ENCODE measurements at places on chromosomes 12 and 14.

DNA sequence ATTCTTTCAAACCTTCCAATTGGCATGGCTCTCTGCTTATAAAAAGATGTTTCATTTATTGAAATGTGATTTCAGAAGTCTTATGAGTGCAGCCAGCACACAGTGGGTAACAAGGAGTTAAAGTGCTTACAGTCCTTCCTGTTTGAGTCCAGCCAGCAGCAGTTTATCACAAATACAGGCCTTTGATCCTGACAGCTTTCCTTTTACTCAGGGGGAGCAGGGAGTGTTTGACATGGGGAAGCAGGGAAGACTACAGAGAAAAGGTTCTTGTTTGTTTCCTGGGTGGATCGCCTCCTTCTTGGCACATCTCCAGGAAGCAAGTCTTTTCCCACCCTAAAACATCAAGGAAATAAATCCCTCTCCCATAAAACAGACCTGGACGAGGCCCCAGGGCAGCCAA is 216.1 kb downstream of the MSRB3 start:
- no peak for DNase-seq

GRCh38 chr14:87600240-87600639 is 392.7 kb downstream of the GALC start:
- DNase-seq: no peak

DNA sequence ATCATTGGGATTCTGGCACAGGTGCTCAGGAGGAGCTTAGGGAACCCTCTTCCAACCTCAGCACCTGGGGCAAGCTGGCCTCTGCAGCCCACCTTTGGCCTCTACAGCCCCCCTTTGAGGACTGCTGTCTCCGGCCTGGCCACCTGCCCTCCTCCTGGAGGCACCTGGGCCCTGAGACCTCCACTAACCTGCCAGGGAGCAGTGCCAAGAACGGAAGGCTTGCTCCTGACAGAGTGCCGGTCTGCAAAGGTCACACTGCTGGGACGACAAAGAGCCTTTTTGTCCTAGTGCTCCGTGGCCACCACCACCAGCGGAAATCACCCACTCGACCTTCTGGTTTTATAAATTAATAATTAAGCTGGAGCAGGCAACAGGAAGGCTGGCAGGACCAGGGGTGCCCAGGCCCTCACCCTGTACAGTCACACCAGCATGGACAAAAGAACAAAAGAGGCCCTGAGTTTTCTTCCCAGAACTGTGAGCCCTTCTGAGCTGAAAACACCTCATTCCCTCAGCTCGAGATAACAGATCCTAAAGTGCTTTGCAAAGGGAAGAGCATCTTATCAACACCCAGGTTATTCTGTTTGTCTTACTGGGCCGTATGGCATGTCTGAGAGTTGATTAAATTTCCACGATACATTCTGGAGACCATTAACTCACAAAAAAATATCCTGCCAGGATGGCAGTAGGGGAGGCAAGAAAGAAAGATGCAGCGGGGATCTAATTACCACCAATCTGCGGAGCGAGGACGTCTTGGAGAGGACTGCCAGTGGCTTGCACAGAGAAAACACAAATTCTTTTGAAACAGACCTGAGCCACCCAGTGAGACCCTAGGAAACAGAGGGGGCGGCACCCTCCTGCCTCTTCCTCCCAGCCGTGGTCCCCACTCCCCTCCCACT is 8.2 kb downstream of the TESC start:
- DNase-seq: no peak

DNA sequence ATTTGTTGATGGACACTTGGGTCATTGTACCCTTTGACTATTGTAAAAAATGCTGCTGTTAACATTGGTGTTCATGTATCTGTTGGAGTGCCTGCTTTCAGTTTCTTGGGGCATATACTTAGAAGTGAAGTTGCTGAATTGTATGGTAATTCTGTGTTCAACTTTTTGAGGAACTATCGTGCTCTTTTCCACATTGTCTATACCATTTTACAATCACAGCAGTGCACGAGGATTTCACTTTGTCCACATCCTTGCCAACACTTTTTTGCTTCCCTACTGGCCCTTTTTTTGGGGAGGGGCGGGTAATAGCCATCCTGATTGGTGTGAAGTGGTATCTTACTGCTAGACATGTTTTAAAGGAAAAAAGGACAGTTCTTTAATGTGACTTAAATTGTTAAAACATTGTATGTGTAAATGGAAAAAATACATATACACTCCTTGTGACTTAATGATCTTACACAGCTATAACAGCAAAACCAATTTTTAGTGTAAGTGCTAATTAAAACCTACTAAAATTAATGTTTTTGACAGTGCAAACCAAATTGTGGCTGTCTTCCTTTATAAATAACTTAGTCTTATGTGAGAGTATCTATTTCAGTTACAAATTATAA is 52.7 kb downstream of the WNK1 start:
- no peak for DNase-seq

- no peak for DNase-seq
Observed at GRCh38 chr12:563787-564298, 99.4 kb downstream of the NINJ2 start.

DNA sequence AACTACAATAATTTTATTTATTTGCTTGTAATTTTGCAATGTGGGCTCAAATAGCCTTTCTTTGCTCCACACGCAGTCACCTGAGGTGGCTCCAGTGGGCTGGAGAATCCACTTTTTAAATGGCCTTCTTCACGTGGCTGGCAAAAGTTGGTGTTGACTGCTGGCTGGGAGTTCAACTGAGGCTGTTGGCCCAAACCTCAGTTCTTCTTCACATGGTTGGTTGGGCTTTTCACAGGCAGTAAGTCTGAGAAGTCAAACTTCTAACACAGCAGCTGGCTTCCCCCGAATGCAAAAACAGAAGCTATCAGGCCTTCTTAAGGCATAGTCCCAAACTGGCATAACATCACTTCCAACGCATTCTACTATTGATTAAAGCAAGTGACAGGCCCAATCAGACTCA is 2.1 kb upstream of the OXA1L start:
- DNase-seq: no peak

- no peak for DNase-seq
Observed at GRCh38 chr12:108399514-108399913, 60.4 kb upstream of the CMKLR1 start.

GRCh38 chr14:105999361-106000028 is 473.1 kb downstream of the TMEM121 start:
- DNase-seq: no peak

DNA sequence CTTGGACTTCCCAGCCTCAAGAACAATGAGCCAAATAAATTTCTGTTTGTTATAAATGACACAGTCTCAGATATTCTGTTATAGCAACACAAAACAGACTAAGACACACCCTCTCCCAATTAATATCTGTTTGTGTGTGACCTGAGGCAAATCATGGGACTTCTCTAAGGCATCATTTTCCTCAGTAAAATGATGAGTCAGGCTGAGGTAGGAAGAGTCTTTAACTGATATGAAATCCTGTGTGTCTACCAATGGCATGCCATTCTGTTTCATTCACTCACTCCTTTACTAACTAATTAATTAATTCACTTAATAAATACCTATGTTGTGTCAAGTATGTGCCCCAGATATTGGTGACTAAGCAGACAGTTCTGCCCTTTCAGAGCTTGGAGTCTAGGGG is 258.4 kb upstream of the CRY1 start:
- peak; percentile 63 for DNase-seq

DNA sequence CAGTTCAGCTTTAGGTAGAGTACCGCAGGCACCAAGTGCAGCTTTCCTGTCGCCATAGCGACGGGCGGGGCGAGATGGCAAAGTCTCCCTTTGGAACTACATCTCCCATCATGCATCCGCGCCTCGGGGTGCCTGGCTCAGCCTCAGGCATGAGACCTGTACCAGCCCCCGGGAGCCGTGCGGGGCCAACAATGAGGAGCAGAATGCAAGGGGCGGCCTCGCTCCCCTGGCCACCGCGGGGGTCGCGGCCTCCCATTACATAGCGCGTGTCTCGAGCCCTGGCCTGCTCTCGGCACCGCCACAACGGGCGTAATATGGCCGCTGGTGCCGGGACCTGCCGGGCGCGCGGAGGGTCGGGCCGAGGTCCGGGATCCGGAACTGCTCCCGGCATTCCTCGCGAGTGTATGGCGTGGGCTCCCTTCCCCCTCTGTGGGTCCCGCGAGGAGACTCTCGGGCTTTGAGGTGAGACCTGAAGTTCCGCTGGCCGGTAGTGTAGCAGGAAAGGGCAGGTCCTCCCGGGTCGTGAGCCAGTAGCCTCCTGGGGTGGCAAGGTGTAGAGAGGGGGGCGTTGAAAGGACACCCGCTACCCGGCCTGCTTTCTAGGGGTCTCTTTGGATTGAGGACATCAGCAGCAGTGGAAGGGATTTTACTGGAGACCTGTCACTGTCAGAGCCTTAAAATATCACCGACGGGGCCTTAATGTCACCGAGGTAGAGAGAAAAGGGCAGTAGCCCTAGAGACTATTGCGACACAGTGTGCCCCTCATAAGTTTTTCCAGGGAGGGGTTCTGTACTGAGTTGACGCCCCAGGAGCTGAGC is at the start of gene THTPA:
Gene THTPA, plus strand, starts transcription at position 390 of the 818 bp plus-strand sequence. CDS start 487 bp downstream, outside the sequence.
- DNase-seq: peak; percentile 74

DNA sequence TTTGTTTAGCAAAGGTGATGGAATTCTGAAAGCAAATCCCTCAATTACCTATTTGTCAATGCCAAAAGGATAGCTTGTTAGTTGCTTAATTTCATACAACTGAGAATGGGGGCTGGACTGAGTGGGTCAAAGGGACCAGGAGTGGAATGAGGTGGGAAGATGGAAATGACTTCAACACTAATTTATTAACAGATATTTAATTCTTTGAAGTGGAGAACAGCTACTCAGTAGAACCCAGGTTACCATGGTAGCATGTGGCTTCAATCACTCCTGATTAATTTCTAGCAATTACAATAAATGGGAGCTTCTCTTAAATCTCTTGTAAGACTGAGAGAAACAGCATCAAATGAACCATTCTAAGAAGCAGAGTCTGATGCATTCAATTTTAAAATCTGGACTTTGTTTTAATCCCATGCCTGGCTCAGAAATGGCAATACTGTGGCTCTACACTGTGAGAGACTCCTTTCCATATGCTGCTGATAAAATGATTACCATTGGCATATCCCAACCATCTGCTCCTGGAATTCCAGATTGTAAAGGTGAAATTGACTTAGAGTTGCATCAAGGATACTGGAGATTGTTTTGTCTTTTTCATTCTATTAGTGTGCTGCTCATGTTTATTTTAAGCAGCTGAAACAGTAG is 607.8 kb downstream of the SNAPC1 start:
- no peak for DNase-seq

DNA sequence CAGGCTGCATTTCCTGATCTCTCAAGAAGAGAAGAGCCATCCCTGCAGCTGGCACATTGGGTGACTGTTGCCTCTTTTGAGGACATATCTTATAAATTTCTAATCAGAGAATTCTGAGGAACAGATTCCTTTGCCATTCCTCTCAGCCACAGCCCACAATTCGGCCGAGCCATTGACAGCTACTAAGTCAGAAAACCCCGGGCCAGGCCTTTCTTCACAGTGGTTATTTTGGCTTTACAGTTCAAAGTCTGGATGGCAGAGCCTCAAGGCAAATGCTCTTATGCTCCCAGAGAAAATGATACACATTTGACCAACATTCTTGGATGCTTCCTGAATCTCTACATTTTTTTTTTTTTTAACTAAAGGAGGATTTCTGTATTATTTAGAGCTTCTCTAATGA is 138.4 kb upstream of the FRMD6 start:
- DNase-seq: no peak

- no peak for DNase-seq
Observed at GRCh38 chr12:105256921-105257320, 20.9 kb upstream of the APPL2 start.

- no peak for DNase-seq
Observed at GRCh38 chr12:71474791-71475190, 35.2 kb downstream of the LGR5 start.

- peak; percentile 78 for DNase-seq
Observed at GRCh38 chr12:124125203-124125871, 152.3 kb downstream of the ZNF664 start.

GRCh38 chr14:98728024-98728423 is 544.0 kb downstream of the BCL11B start:
- DNase-seq: no peak

DNA sequence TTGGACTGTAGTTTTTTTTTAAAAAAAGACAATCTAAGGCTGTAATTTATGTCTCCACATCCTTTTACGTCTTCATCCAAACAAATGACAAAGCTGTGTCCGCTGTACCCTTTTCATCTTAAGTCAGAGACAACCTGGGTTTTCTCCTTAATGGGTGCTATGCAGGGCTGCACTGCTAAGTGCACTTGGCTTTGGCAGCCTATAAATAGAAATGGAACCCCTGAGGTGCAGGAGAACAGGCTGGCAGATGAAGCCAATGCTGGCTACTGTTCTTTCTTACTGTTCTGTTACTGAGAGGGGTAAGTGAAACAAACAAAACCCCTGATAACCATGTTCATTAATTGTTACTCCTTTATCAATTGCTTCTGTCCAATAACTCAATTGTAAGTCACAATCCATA is 47.1 kb upstream of the KICS2 start:
- no peak for DNase-seq

GRCh38 chr12:28776220-28776619 is 372.9 kb upstream of the FAR2 start:
- DNase-seq: no peak

GRCh38 chr14:51482102-51482501 is 169.6 kb upstream of the FRMD6 start:
- no peak for DNase-seq

- DNase-seq: peak; percentile 86
Observed at GRCh38 chr14:32560209-32560857, 231.2 kb downstream of the AKAP6 start.

DNA sequence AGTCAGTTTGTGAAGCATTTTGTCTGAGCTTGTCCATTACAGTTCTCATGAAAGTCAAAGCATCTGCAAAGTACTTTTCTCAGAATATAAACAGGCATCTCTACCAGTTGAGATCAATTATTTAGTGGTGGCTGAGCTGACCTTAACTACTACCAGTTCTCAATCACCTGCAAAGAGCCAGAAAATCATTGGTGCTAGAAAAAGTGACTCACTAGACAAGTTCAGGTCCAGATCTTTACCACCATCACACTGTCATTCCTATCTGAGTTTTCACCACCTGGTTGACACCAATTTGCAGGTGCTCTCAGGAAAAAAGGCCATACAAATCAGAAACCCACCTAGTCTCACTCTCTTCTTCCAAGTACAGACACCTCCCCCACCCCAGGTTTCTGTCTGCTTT is 33.3 kb downstream of the ITPR2 start:
- DNase-seq: peak; percentile 29

DNA sequence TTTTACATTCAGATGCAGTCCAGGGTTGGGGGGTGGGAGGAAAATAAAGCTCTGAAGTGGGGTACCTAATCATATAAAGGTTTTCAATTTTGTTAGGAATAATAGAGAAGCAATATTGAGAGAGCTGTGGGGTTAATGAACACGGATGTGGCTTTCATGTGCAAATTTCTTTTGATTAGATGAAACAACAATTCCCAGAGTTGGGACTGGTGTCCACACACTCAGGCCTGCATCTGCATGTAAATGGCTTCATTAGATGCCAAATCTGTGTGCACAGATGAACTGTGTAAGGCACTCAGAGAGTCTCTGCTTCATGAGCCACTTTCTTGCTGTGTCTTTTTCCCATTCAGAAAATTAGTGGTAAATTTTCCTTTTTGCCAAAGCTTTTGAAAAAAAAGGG is 377.1 kb upstream of the NOVA1 start:
- no peak for DNase-seq

GRCh38 chr14:69260190-69260860 is 367 bp downstream of the GALNT16 start:
- DNase-seq: no peak

- DNase-seq: peak; percentile 27
Observed at GRCh38 chr12:3046441-3047200, 30.6 kb upstream of the TSPAN9 start.

- DNase-seq: no peak
Observed at GRCh38 chr12:131561051-131561450, 149.8 kb upstream of the SFSWAP start.

GRCh38 chr12:2666846-2667245 is 127.9 kb upstream of the FKBP4 start:
- DNase-seq: no peak
